Glutamatergic neuron (in vitro differentiated cells): ENCODE measurements at places on chromosomes 16 and 17.

DNA sequence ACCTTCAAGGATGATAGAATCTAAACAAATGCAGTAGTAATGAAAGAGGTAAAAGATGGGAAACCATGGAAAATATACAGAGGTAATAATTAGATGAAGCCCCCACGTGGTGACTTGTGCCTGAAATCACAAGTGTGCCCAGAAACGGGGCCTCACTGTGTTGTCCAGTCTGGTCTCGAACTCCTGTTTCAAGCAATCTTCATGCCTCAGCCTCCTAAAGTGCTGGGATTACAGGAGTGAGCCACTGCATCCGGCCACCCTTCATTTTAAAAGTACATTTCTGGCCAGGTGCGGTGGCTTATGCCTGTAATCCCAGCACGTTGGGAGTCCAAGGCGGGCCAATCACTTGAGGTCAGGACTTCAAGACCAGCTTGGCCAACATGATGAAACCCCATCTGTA is 14.2 kb upstream of the PRR14 start:
- H3K4me3 ChIP-seq: no peak overlapping the region
- no peaks in the 10 kb centered on the region for H3K36me3 ChIP-seq
- peaks cover 4% of the 10 kb centered on the region for H3K4me1 ChIP-seq
- H3K27me3 ChIP-seq: peaks cover 4% of the 10 kb centered on the region

GRCh38 chr17:37752482-37752881 is 7.6 kb upstream of the HNF1B start:
- H3K4me1 ChIP-seq: no peaks in the 10 kb centered on the region
- no peaks in the 10 kb centered on the region for H3K36me3 ChIP-seq
- H3K27me3 ChIP-seq: peaks cover 7% of the 10 kb centered on the region

- H3K27ac ChIP-seq: no peak overlapping the region
- H3K4me3 ChIP-seq: no peak overlapping the region
- H3K27me3 ChIP-seq: peaks cover 3% of the 10 kb centered on the region
- DNase-seq: no peak
- no peaks in the 10 kb centered on the region for H3K4me1 ChIP-seq
Measured at GRCh38 chr17:65366102-65366844, 195.2 kb downstream of the AXIN2 start.

GRCh38 chr16:61617219-61617783 is 418.9 kb downstream of the CDH8 start:
- H3K4me3 ChIP-seq: no peak overlapping the region
- H3K27ac ChIP-seq: no peak overlapping the region
- DNase-seq: no peak
- no peaks in the 10 kb centered on the region for H3K4me1 ChIP-seq
- H3K27me3 ChIP-seq: no peaks in the 10 kb centered on the region

DNA sequence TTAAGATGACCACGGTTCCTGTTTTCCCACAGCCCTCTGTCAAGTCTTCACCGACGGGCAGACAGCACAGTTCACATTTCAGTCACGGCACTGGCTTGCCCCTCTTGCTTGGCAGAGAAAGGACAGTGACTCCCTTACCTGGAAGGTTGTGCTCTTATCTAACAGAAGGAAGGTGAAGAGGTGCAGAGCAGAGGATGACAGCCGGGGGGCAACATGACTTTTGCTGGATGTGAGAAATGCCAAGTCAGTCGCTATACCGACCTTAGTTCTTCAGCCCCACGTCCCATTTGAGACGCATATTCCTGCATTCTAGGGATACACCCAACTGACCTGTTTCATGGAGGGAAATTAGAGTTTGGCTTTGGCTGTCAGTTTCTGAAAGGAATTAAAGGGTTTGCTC is 492.3 kb downstream of the NPIPA7 start:
- H3K4me1 ChIP-seq: peaks cover 2% of the 10 kb centered on the region
- no peaks in the 10 kb centered on the region for H3K27me3 ChIP-seq
- no peaks in the 10 kb centered on the region for H3K36me3 ChIP-seq
- no peak overlapping the region for H3K27ac ChIP-seq
